ENCODE measurements at places on chromosomes 7 and 10.

DNA sequence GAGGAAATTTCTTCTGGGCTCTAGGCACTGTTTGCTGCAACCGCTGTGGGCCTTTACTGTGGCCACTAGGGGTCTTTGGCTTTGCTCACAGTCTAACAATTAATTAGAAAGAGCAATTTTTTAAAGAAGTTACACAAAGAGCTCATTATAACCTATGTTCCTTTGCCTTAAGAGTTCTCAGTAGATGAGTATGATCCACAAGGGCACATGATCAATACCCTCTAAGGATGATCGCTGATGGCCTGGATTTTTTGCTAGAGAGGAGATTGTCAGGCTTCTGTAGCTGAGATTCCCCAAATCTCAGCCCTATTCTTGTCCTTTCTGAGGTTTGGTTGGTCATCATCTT, 80.8 kb upstream of the RHOBTB1 start:
- DNase-seq = no peak

- DNase-seq = no peak
Measured at GRCh38 chr7:45174328-45174610, 16.7 kb downstream of the RAMP3 start.

DNA sequence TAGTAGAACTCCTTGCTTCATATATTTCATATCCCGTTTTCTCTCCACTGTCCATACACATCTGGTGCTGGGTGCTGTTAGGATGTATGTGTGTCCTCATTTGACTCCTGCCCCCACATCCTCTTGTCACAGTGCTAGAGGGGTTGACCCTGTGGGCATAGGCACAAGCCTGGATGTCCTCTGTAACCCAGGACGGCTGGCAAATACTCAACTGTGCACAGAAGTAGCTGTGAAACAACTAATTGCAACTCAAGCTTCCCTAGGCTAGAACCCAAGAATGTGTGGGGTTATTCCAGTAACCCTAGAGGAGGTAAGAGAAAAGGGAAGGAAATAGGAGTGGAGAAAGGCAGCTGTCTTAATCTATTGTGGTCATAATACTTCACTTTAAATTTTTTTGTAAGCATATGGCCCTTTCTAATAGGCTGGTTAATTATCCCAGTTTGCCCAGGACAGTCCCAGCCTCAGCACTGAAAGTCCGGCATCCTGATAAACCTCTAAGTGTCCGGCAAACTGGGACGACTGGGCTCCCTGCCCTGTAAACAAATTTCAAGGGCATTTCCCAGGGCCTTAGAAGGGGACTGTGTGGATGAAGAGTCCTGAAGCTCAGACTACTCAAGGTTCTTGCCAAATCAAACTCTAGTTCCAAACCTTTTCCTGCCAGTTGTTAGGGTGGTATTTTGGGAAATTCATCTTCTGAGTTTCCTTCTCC, 283.2 kb upstream of the CELF2 start:
- no peak for DNase-seq

GRCh38 chr7:10210000-10210399, 763.7 kb upstream of the PHF14 start:
- no peak for DNase-seq

- DNase-seq = no peak
Measured at GRCh38 chr7:131927770-131928423, 371.5 kb upstream of the PODXL start.

DNA sequence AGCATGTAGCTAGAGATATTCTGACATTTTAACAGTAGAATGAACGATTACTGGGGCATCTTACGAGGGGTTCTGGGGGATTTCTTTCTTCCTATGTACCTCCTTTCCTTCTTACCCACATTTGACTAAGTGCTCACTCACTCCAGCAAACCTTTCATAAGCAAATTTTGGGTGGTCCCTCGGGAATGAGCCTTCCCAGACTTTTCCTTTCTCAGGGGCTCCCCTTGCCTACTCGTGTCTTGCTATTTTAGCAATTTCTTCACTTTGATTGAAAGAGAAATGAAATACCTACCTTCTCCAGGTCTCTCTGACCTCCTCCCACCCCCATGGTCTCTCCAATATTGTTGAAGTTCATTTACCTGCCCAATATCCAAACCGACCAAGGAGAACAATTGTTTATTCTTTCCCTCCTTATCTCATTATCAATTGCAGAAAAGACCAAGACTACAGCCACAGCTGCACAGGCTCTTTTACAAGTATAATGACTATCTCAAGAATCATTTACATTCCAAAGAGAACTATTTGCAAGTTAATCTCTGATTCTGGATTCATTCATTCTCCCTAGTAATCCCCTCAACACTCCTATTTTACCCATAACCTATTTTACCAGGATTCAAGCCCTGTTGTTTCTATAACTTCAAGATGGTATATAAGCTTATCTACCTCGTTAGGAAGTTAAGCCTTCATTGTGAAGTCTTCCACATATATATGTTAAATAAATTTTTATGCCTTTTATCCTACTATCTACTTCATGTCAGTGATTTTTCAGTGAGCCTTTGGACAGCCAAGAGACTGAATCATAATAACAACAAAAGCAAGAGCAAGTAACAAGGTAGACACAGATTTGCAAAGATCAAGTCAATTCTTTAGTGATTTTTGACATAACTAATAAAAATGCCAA, 480.6 kb downstream of the IPMK start:
- DNase-seq = no peak

DNA sequence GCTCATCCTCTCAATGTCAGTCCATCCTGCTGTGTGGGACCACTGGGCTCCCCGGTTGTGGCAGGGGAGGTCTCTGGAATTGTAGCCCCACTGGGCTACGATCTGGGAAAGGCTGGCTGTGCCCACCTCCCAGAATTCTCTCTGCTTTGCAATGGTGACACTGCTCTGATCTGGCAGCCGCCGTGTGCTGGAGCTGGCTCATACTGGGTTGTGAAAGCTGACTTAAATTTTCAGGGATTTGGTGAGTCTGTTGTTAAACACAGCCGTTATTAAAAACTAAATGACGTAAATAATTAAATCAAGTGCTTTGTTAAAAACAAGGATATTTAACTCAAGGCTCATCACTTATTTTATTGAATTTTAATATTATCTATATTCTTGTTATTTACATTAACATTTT, 160.0 kb downstream of the TAX1BP1 start:
- DNase-seq = no peak
